ENCODE measurements at places on chromosomes 2 and 18.

- no peak for DNase-seq
These were observed 757 bp downstream of the HDHD2 start for GRCh38 chr18:47149457-47150028.

- DNase-seq, result no peak
These were observed 215.9 kb downstream of the SP3 start for GRCh38 chr2:173749315-173749714.

- DNase-seq, result no peak
These were observed 271.8 kb downstream of the SUCLG1 start for GRCh38 chr2:84187258-84187657.

DNA sequence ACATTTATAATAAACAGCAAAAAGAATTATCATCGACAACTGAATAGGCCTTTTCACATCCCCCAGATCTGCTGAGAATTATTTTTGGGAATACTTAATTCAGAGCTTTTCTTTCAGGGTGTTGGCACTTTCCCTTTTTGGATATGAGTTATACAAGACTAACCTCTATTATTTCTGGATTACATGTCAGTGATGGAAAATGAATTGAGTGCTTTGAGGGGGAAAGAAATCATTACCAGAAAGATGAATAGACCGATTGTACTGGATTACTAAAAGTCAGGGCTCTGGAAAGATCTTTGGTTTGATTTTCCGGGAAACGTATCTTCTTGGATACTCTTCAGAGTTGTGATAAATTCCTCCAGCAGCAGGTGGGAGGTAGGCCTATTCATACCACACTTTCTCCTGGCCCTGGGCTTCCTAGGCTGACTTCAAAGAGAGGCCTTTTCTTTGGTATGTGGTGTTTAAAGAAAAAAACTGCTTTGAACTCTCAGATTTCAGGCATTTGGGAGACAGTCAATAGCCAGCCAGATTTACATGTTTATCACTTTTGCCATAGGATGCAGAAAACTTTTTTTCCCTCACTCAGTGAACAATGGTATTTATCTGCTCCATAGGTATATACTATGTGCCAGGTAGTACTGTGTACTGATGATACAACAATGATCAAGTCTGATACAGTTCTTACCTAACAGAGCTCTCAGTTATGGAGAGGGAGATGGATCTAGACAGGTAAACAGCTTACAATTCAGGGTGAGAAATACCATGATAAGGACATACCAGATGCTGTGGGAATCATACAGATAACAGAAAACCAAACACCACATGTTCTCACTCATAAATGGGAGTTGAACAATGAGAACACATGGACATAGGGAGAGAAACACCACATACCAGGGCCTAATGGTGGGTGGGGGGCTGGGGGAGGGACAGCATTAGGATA is 63.3 kb upstream of the ACTR3 start:
- DNase-seq, result peak; percentile 60

DNA sequence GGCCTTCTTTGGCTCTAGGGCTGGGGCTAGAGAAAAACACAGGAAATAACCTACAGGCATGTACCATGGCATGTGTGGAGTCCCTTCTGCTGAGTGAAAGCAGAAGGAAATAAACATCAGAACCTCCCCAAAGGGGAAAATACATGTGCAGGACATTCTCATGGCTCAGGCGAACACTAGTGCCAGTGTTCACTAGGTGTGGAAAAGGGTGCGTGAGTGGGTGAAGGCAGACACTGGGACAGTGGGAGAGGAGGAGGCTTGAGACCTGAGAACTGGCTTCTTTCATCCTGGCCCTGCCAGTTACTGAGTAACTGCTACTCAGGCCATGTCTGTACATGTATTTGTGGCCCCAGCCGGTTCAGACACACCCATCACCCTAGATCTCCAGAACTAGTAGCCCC is 268.2 kb downstream of the PRKCE start:
- DNase-seq, result peak; percentile 76

DNA sequence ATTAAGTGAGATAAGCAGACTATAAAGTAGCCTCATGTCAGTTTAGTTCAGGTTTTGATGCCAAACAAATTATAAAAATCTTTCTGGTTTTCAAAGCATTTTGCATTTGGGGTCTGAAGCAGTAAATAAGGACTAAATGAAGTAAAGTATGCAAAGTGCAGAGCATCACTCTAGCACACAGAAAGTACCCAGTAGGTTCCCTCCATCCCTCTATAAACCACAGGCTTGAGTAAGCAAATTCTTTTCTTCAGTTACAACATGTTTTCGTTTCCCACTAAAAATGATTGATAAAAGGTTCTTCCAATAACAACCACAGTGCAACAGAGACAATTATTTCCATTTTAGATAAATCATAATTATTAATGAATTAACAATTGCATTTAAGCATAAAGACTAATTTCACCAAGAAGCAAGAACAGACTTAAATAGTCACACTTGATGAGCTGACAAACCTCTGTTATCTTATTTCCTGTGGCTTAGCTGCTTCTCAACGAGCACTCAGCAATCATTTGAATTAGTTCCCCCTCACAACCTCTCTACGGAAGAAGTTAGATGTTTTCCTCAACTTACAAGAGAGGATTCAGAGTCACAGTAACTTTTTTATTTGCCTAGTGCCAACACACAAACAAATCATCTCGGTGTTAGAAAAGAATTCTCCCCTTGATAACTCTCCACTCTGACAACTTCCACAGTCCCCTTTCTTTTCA is 249.8 kb downstream of the NBAS start:
- no peak for DNase-seq

DNA sequence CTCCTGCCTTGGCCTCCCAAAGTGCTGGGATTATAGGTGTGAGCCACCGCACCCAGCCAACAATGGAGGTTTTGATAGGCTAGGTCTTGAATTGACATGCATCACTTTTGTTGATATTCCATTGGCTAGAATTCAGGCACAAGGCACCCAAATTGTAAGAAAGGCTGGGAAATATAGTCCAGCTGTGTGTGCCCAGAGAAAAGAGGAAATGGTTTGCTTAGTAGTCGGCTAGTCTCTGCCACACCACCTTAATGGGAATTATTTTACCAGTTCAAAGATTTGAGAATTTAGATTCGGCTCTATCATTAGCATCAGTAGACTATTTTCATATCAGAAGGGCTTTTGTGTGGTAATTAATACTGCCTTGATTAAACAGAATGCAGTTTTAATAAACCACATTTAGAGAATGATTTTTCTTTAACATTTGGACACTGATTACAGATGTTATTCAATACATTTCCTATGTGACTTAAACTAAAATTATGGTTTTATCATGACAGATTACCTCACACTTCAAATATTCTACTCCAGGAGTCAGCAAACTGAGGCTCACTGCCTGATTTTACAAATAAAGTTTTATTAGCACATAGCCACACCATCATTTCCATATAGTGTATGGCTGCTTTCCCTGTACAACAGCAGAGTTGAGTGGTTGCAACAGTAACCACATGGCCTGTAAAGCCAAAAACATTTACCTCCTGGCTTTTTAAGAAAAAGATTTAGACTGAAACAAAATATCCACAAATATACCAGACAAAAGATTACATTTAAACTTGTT is 27.4 kb downstream of the DBI start:
- no peak for DNase-seq

GRCh38 chr18:79595876-79596374 is 83.7 kb upstream of the CTDP1 start:
- no peak for DNase-seq

GRCh38 chr2:194004590-194005206 is 1652.3 kb upstream of the SLC39A10 start:
- peak; percentile 26 for DNase-seq

DNA sequence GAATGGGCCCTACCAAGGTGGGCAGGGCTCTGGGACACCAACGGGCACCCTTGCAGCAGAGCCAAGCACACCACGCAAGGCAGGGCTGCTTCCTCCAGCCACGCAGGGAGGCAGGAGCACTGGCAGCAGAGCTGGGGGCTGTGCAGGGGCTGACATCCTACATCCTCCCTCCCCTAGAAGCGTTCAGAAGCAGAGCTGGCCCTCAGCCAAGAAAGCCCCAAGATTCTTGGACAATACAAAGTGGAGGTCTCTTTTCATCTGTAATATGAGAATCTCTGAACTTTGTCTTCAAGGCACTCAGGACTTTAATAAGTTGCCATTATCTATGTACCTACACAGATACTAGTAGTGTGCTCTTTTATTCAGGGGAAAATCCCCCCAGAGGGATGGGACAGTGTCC is 128.1 kb upstream of the AGAP1 start:
- DNase-seq, result no peak

GRCh38 chr2:88932686-88933085 is 241.2 kb downstream of the RPIA start:
- DNase-seq, result no peak

GRCh38 chr2:98521266-98521665 is 76.6 kb downstream of the INPP4A start:
- peak; percentile 17 for DNase-seq

DNA sequence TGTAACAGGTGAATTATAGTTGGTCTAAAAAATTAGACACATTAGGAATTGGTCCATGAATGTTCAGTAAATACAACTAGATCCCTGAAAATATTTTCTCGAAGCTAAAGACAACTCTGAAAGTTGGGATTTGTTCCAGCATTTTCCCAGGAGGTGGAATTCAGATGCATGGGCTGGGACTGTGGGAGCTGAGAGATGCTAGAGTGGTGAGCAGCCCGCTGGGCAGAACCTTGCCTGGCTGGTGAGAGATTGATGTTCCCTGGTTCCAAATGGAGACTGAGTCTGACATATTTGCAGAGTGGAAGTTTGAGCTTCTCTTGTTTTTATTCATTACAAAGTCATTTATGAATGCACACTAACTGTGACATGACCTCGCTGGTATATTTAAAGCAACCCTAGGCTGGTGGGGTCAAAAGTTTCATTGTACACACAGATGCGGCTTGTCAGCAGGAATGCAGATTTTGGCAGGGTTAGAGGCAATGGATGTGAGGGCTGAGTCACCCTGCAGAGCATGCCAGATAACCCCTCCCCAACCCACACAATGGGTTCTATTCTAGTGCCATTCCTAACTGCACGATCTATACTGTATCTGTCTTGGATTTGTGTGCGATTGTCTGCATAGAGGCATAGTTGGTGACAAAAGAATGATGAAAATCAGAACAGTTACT is 23.5 kb upstream of the TMEM178A start:
- DNase-seq, result peak; percentile 85

- peak; percentile 93 for DNase-seq
These were observed 163.9 kb downstream of the LDLRAD4 start for GRCh38 chr18:13382366-13382953.

GRCh38 chr2:75527676-75528075 is 33.1 kb downstream of the EVA1A start:
- DNase-seq, result no peak

DNA sequence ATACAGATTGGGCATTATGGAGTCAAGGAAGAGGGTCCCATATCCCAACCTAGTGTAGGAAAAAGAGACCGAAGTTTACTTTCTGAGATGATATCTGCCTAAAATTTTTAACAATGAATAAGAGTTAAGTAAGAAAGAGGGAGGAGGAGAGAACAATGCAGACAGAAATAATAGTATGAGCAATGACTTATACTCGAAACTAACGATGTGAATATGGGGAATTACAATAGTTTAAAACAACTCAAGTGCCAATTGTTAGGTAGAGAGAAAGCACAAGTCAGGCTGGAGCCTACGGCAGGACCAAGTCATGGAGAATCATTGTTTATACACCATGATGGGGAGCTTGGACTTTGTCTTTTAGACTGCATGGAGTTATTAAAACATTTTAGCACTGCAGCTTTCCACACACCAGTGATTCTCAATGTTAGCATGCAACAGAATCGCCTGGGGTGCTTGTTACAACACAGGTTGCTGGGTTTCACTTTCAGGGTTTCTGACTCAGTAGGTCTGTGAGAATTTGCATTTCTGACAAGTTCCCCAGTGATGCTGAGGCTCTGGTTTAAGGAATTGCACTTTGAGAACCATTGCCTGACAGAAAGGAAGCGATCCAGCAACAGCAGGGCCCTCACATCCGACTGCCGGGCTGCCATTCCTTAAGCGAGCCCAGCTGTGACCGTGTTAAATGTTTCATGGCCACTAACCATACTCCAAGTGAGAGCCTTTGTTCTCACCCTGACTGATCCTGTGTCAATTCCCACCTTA is 511.2 kb downstream of the DCDC2C start:
- DNase-seq, result no peak

DNA sequence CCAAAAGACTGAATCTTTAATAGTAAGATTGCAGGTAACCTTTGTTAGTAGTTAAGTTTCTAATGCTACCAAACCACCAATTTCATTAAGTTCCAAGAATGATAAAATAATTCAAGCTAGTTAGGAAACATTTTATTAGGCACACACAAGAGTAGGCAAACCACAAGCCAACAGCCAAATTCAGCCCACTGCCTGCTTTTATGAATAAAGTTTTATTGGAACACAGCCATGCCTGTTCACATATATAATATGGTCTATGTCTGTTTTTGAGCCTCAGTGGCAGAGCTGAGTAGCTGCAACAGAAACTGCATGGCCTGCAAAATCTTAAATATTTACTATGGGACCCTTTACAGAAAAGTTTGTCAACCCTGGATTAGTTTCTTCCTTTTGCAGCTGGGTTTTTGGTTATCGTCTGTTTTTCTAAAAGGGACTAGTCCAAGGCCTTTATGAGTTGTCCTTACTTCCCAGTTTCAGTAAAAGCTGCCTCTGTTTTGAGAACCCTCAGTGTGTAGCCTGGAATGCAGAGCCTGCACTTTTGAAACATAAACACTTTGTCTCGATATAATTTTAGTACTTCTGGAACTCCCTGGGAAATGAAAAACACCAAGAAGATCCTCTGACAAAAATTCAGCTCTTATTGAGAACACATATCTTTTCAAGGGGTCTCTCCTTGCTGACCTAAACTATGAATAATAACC is 39.1 kb downstream of the FRZB start:
- no peak for DNase-seq

GRCh38 chr2:156333274-156333950 is 891 bp upstream of the NR4A2 start:
- DNase-seq, result peak; percentile 81

- DNase-seq, result no peak
These were observed 77.8 kb downstream of the RAPGEF4 start for GRCh38 chr2:172813314-172813888.

GRCh38 chr2:135246711-135247270 is 194.7 kb downstream of the RAB3GAP1 start:
- no peak for DNase-seq

DNA sequence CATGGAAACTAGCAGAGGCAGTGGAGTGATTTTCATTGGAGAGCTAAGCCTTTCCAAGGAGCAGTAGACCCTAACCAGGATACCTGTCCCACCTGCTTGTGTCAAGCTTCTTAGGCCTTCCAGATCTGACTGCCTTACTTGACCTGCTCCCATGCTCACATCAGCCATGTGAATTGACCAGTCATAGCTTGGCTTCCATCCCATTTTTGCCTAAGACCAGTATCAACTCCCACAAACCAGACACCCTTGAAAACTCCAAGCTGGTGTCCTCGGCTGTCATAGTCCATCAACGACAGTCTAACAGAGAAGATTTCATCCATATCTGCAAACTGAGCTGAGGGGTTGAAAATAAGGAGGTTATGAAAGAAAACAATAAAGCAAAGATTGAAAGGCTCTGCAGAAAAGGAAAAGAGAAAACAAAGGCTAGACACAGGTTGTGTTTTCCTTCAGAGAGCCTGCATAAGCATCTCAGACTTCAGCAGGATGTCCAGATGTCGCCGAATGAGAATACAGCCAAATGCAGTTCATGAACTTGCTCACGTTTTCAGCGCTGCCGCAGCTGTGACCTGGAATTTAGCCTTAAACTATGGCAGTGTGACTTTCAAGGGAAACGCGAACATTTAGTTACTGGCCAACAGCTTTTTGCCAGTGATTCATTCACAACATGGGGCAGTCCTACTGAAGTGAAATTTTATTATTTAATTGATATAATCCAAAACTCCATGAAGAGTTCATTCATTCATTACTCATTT is 868.1 kb upstream of the ID2 start:
- DNase-seq, result no peak

GRCh38 chr18:79825913-79826312 is 28.2 kb downstream of the KCNG2 start:
- no peak for DNase-seq
